ENCODE measurements at places on chromosomes 13 and 19.

GRCh38 chr13:50779443-50780200 is 63.9 kb downstream of the DLEU7 start:
- no peak for DNase-seq

GRCh38 chr13:110816500-110816899 is 98.4 kb downstream of the ANKRD10 start:
- no peak for DNase-seq

DNA sequence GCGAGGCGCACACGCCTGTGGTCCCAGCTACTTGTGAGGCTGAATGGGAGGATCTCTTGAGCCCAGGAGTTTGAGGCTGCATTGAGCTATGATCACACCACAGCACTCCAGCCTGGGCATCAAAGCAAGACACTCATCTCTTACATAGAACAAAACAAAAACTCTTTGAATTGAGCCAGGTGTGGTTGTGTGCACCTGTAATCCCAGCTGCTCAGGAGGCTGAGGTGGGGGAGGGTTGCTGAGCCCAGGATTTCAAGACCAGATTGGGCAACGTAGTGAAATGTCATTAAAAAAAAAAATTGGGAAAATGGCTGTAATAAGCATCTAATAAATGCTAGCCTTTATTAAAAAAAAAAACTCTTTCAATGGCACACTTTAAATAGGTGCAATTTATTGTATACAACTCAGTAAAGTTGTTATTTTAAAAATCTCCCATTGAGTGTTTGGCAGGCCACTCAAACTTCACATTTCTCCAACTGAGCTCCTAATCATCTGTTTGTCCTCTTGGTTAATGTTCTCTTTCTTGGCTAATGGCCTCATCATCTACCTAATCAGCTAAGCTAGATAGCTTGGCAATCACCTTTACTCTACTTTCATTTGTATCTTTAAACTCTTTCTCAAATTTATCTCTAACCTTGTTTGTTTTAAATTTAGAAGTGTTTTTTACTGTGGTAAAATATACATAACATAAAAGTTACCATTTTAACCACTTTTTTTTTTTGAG is 28.1 kb upstream of the HMGB1 start:
- DNase-seq = no peak

GRCh38 chr19:2426611-2427428 is 566 bp downstream of the TIMM13 start:
- peak; percentile 52 for DNase-seq

- DNase-seq = no peak
These were observed 54.2 kb downstream of the PCDH9 start for GRCh38 chr13:67175836-67176459.

GRCh38 chr13:69288026-69288425 is 819.6 kb upstream of the ATXN8OS start:
- no peak for DNase-seq

DNA sequence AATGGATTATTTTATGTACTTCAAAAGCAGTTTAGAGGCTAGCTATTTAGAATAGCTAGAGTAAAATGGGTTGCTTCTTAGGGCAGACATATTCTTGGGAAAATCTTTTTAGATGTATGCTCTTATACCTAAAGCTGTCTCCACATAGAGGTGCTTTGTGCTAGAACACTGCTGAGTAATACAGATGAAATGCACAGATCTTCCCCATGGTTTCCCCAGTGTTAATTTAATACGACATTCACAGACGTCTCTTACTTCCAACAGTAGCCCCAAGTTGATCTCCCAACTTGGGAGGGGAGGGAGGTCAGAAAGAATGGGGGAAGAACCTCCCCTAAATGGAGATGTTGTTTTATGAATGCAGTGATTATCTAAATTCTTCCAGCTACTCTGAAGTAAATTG is 16.9 kb downstream of the NALCN start:
- no peak for DNase-seq

DNA sequence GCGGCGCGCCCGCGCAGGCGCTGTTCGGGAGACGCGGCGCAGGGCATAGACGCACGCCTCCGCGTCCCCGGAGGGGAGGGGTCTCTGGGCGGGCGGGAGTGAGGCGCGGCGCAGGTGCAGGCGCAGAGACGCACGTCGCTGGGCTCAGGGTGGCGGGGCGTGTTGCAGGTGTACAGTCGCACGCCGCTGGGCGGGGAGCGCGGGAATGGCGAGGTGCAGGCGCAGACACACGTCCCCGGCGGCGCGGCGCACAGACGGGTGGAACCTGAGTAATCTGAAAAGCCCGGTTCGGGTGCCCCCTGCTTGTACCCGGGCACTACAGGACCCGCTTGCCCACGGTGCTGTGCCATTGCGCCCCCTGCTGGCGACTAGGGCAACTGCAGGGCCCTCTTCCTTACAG is 44.7 kb downstream of the PLPP2 start:
- no peak for DNase-seq

- no peak for DNase-seq
These were observed 1016.0 kb downstream of the UQCRFS1 start for GRCh38 chr19:28196961-28197360.

DNA sequence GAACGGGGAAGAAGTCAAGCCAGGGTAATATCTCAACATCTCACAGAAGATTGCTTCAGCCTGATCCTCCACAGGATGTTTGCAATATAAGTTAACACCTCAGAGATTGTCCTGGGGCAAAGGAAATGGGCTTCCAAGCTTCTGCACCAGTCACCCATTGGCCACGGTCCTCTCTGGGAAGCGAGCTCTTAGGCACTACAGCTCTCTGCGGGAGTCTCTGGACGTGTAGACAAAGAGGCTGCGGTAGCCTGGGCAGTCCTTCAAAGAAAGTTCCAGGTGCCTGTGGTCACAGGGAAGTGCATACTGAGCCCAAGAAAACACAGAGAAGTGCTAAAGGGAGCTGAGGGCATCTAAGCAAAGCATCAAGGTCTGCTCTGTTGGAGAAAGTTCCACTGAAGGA is 805.7 kb downstream of the DIAPH3 start:
- DNase-seq = no peak

DNA sequence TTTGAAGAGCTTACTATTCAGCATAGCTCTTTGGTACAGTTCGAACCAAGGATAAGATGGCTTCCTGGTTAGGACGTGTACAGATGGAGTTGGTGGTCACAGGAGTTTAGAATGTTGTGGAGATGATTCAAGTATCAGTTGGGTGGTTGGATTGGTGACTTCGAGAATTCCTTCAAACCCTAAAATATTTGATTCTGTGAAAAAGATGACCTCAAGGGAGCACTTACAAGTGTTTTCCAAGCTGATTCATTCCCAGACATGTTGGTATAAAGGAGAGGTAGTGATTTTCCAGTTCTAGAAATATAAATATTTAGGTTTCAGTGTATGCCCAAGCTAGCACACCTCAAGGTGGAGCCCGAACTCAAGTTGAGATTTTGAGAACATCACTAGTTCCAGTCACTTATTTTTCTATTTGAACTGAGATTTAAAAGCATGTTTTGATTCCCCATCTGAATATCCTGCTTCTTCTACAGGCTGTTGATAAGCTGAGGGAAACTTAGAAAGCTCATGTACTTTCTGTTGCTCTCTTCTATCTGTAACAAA is 306.1 kb downstream of the DCT start:
- no peak for DNase-seq

GRCh38 chr13:42040730-42041010 is 7.8 kb upstream of the DGKH start:
- no peak for DNase-seq

GRCh38 chr19:43763473-43763939 is 8.7 kb upstream of the SMG9 start:
- DNase-seq = no peak

GRCh38 chr19:55660991-55661390 is 6.2 kb downstream of the U2AF2 start:
- DNase-seq = no peak

- no peak for DNase-seq
These were observed 452.7 kb downstream of the SUCLA2 start for GRCh38 chr13:47548294-47548840.

DNA sequence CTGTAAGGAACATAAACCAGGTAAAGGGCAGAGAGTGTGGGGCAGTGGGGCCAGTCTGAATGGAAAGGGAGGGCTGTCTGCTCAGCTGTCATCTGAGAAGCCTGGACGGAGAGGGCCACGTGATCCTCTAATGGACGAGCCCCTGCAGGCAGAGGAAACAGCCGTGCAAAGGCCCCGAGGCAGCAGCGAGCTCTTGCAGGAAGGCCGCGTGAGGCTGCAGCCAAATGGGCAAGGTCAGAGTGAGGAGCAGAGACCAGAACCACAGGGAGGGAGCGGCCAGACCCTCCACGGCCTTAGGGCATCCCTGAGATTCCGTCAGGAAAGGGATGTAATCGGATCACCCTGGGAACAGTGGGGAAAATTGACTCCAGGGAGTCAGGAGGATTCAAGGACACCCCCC is 4.4 kb downstream of the LILRB4 start:
- no peak for DNase-seq

DNA sequence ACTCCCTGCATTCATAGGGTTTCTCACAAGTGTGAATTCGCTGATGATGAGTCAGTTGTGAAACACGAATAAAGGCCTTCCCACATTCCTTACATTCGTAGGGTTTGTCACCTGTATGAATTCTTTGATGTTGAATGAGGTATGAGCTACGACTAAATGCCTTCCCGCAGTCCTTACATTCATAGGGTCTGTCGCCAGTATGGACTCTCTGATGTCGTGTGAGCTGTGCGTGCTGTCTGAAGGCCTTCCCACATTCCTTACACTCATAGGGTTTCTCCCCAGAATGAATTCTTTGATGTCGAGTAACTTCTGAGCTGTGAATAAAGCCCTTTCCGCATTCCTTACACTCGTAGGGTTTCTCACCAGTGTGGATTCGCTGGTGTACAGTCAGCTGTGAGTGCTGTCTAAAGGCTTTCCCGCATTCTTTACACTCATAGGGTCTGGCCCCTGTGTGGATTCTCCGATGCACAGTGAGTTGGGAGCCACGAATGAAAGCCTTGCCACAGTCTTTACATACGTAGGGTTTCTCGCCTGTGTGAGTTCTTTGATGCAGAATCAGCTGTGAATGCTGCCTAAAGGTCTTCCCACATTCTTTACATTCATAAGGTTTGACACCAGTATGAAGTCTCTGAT is 30.5 kb upstream of the COX7A1 start:
- no peak for DNase-seq

- no peak for DNase-seq
These were observed 103.3 kb downstream of the SPRY2 start for GRCh38 chr13:80237646-80238045.

GRCh38 chr13:77620138-77620537 is 77.3 kb upstream of the SLAIN1 start:
- DNase-seq = no peak

DNA sequence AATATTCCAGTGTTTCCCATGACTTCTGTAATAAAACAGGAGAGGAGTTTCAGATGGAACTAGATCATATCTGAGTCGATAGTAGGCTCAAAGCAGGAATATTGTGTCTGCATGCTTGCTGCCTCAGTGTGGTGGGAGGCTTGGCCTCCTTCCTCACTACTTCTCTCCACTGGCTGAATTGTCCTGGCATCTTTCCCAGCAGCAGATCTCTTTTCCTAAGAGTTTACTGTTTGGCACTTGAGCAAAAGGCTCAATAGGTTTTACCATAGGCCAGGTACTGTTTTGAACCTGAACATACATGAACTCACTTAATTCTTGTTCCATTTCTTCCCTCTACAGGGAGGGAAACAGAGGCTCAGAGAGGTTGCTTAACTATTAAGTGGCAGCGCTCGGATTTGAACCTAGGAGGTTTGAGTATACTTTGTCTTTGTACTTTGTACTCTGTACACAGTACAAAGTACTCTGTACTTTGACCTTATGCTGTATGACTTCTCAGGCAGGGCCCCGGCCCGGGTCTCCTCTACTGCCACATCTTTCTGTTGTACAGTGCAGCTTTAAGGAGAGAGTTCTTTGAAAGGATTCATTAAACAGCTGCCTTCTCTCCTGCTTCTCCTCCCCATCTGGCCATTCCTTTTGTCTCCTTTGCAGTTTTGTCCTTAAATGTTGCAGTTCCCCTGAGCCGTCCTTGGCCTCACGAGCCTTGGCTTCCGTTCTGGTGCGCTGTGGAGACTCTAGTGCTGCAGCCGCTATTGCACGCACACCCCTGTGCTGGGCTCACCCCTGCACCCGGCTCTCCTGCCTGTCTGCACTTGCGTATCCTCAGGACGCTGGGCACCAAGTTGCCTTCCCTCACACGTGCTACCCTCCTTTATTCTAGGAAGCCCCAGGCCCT is 8.1 kb downstream of the B3GLCT start:
- no peak for DNase-seq

DNA sequence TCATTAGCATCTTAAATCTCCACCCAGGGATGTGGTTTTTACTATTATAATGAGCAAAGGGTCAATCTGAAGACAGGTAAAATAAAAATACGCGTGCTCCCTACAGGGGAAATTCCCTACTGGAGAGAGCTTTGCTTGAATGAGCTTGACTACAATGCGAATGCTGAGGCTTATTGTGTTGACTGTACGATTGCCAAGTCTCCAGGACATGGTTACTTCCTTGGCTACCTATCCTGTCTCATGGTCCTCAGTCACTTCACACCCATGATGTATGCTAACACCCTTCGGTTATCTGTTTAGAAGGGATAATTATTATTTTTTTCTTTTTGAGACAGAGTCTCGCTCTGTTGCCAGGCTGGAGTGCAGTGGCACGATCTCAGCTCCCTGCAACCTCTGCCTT is 61.7 kb downstream of the ZNF627 start:
- DNase-seq = no peak

DNA sequence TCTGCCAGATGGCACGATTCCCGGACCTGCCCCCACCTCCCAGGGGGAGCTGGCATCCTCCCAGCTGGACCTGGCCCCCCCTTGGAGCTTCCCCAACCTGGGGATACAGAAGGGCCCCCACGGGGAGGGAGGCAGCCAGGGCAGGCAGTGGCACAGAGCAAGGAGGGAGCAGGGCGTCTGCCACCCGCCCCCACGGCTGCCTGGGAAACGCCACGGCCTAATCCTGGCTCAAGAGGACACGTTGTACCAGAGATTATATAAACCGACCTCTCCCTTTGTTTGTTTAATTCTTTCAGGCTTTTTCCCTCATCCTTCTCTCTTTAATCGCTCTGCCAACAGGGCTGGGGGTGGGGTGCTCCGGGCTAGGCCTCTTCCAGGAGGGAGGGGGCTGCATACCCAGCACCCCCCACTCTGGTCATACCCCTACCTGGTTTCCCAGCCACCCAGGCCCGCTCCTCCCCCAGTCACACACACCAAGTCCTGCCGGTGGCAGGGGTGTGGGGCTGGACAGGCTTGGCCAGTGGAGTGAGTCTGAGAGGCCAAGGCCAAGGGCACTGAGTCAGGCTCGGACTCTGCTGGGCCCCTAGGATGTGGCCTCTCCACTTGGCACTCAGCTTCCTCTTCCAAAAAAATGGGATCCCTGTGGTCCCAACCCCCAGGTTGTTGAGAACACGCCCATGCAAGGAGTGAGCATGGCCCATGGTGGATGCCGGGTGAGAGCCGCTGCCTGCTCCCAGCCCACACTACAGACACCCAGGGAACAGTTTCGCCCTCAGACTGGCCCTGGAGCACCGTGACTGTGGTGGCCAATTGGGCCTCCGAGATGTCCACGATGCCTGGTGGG is 29.5 kb upstream of the NFIC start:
- no peak for DNase-seq

DNA sequence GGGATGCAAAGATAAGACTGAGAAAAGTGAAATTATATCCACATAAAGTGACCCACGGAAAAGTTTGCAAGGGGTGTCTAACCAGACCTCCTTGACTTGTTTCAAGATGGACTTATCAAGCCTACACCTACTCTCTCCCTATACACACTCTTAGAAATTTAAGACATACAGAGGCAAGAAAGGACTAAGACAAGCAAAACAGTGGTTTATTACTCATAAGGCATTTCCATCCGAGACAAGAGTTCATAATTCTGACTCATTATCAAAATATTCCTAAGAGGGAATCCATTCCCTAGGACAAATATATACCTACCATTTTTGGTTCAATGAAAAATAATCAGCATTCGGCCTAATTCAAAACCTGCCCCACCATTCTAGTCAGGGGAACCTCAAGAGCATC is 232.6 kb upstream of the GPC6 start:
- DNase-seq = no peak
